ENCODE measurements at places on chromosomes 6 and 20.

GRCh38 chr6:91080871-91081270 lies 494.0 kb upstream of the MAP3K7 start:
- DNase-seq = peak; percentile 9

- no peak for DNase-seq
These were observed 50.1 kb downstream of the PKIB start for GRCh38 chr6:122660296-122660695.

DNA sequence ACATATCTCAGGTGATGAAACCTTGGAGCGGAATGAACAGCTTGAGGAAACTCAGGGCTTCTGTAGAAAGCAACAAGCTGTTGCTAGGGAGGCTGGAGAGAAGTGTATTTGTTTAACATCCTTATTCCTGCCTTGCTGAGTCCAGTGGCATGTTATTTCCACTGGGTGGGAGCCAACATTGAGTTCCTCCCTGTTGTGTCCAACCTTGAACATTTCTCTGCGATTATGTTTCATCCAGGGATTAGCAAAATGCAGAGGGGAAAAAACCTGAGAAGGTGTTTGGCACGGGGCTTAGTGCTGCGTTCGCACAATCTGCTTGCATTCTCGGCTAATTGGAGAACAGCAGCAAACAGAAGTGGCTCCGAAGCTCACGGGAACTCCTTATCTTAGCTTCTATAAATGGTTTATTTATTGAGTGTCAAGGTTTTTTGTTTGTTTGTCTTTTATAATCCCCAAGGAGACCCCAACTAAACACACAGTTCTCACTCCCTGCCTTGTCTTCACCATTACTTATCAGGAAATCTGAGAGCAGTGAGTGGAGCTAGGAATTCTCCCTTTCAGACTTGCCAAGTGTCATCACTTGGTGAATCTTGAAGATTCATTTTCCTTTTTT lies 412.8 kb downstream of the CDC5L start:
- DNase-seq = peak; percentile 13

DNA sequence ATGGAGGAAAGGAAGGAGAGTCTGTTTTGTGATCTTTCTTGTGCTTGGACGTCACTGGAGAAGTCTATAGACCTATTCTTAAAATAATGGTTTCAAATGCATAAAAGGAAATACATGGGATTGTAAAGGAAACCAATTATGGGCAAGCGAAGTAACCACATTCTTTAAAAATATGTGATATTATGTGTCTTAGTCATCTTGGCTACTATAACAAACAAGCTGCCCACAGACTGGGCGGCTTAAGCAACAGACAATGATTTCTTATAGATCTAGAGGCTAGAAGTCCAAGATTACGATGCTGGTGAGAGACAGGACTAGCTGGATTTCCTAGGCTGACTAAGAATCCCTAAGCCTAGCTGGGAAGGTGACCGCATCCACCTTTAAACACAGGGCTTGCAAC lies 49.4 kb upstream of the CD83 start:
- no peak for DNase-seq

GRCh38 chr20:2042400-2042799 lies 48.5 kb upstream of the PDYN start:
- DNase-seq = no peak
